Trophoblast cell (in vitro differentiated cells and primary cell): ENCODE measurements at places on chromosomes 3 and 15.

- DNase-seq, result no peak
- no peak overlapping the region for H3K27ac ChIP-seq
- peaks cover 2% of the 10 kb centered on the region for H3K36me3 ChIP-seq
- no peaks in the 10 kb centered on the region for H3K27me3 ChIP-seq
- no peak overlapping the region for H3K4me3 ChIP-seq
Observed at GRCh38 chr3:184816614-184817013, 4.6 kb downstream of the VPS8 start.

GRCh38 chr3:62625268-62625667 lies 249.9 kb downstream of the CADPS start:
- DNase-seq, result no peak
- no peaks in the 10 kb centered on the region for H3K36me3 ChIP-seq
- H3K4me3 ChIP-seq, result no peak overlapping the region

GRCh38 chr15:79310612-79310984 lies 314 bp upstream of the TMED3 start:
- peak overlapping the region; percentile 74 for H3K4me3 ChIP-seq
- peak; percentile 36 for DNase-seq
- H3K4me1 ChIP-seq, result peaks cover 13% of the 10 kb centered on the region
- no peak overlapping the region for H3K27ac ChIP-seq

DNA sequence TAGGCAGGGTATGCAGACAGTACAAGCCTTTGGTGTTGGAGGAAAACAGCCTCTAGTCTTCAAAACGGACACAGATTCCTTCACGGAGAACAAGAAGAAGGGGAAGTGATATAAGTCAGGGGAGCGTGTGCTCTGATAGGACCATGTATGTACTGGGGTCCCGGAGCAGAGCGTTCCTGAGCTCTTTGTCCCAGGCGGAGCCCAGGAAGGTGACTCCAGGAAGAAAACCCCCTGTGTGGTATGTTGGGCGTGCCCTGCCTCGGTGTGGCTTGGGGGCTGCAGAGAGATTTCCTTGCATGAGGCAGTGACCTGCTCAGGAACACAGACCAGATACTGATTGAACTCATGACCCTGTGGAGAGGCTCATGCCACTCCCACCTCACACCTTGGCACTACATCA lies 21.7 kb downstream of the MELTF start:
- no peaks in the 10 kb centered on the region for H3K27me3 ChIP-seq
- no peak for DNase-seq
- no peaks in the 10 kb centered on the region for H3K36me3 ChIP-seq
- H3K4me3 ChIP-seq, result no peak overlapping the region

DNA sequence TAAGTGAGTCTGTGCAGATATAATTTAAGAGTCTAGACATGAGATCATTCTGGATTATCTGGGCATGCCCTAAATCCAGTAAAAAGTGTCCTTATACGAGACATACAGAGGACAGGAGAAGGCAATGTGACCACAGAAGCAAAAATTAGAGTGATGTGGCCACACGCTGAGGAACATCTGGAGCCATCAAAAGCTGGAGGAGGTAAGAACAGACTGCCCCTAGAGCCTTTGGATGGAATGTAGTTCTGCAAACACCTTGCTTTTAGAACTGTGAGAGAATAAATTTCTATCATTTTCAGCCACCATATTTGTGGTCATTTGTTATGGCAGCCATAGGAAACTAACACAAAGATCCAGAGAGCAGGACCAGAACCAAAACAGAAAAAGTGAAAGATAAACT lies 41.0 kb downstream of the CD200 start:
- DNase-seq, result peak; percentile 29
- no peaks in the 10 kb centered on the region for H3K27me3 ChIP-seq
- H3K4me1 ChIP-seq, result peaks cover 3% of the 10 kb centered on the region
- H3K27ac ChIP-seq, result no peak overlapping the region
